ENCODE measurements at places on chromosomes 7 and 10.

- no peak for DNase-seq
These were observed 35.3 kb upstream of the ZNF92 start for GRCh38 chr7:65338346-65338745.

GRCh38 chr7:68733219-68734153 lies 864.8 kb upstream of the AUTS2 start:
- DNase-seq: no peak

DNA sequence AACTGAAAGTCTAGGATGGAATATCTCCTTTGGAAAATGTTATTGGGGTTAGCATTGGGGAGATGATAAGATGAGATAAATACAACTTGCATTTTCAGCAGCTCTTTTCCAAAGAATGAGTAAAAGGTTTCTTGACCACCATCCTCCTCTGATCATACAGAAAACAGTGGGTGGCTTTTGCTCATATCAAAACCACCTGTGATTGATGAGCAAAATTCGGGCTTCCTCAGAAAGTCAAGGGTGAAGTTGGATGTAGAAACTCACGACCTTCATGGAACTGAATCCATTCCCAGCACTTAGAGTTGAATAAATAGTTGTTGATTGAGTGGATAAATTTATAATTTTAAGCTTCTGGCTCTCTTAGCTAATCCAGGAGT lies 158.4 kb downstream of the DNAJB6 start:
- no peak for DNase-seq

DNA sequence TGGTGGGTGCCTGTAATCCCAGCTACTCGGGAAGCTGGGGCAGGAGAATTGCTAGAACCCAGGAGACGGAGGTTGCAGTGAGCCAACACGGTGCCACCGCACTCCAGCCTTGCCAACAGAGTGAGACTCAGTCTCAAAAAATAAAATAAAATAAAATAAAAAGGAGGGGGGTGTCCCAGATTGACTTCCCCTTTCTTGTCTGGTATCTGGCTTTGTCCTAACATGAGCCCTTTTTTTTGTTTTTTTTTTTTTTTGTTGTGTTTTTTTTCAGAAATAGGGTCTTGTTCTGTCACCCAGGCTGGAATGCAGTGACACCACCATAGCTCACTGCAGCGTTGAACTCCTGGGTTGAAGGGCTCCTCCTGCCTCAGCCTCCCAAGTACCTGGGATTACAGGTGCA lies 4.7 kb downstream of the CASP2 start:
- no peak for DNase-seq

Measured in activated T-helper 1 cell treated with anti-CD3 and anti-CD28 coated beads, Interleukin-2, amount 50 U/mL, for 16 hours (primary cell).